ENCODE measurements at places on chromosomes 2 and 18.

DNA sequence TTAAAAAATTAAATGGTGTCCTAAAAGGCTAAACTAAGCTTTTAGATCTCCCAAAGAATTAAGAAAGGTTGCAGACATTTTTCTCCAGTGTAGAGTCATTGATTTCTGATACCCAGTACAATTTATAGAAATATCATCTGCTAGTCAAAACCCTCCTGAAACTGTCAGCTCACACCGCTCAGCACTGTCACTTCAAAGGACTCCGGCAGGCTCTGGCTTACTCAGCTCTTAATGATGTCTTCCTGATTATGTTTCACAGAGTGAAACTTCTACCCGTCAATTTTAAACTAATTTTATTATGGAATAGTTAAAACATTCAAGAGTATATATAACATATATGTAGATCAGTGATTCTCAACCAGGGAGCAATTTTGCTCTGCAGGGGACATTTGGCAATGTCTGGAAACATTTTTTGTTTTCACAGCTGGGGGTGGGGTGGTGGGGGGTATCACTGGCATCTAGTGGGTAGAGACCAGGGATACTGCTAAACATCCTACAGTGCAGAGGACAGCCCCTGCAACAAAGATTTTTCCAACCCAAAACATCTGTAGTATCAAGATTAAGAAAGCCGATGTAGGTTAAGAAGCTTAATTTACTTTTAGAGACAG lies 31.6 kb downstream of the CDK15 start:
- no peak for DNase-seq

DNA sequence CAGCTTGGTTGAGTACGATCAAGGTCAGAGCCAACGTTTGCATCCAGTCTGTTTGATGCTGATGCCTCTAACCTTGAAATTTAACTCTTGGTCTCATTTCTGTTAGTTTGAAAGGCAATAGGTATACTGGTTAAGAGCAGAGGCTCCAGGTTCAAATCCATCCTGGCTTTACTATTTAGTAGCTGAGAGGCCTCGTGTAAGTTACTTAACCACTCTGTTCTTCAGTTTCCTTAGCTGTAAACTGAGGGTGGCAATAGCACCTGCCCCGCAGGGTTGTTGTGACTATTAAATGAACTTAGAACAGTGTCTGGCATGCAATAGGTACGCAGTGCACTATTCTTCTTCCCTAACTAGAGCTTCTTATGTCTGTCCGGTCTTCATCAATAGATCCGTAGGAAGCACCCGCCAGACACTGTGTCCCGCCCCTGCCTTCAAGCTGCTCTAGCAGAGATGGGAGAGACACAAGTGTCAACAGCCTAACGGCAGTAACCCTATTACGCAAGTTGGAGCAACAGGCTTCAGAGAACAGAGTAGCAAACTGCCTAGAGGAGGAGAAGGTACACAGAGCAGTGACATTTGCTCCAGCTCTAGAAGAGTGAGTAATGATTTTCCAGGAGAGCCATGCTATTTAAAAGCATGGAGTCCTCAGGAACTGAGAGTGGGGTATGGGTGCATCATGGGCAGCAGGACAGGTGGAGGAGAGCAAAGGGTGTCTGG lies 62.7 kb upstream of the ST3GAL5 start:
- no peak for DNase-seq

- DNase-seq: no peak
Observed at GRCh38 chr18:57759650-57760049, 43.5 kb downstream of the ATP8B1 start.

DNA sequence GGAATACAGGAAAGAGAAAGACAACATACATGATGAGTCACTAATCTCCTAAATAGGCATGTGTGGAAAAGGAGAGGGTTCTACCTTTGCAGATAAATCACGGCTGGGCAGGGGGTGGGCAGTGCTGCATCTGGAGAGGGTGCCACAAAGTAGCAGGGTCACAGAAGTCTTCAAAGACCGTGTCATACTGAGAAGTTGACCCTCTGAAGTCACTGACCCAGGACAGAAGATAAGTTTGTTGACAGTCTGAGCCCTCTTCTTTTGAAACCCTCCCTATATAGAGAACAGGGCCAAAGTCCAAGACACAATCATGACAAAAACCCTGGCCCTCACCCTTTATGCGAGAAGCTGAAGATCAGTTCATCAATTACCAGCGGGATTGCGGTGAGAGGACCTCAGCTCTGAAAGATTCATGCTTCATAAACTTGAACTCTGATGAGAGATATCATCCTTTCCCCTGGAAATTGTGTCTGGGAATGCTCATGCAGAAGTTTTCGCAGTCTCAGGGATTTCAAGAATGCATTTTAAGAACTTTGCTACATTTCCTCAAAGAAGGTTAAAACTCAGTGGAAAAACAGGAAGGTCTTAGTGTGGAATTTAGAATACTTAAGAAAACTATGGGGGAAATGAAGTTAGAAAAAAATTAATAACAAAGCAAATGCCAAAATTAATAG lies 129.5 kb downstream of the FAM124B start:
- DNase-seq: no peak

DNA sequence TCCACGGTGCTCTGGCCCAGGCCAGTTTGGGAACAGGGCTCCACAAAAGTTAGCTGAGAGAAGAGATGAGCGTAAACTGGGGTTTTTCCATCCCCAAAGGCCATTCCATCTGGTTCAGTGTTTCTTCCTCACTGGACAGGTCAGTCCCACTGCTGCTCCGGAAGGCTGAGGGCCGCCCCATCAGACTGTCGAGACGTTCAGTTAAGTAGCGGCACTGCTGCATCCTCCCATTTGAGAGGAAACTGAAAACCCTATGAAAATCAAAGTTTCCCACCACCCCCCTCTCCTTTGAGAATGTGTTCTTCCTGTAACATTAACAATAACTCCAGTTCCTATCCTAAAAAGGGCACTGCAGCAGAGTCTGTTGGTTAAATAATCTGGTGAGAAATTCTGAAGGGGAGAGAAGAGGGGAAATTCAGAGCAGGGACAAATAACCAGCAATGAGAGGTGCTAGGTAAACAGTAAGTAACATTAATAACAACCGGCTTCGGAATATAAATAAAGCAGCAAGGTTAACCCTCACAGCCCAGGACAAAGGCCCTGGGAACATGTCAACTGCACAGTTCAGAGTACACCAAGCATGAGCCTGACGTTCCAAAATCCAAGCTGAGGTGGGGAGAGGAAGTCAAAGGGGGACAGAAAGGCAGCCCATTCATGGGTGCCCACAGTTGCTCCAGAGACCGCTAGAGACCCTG lies 55.4 kb downstream of the UXS1 start:
- DNase-seq: no peak

DNA sequence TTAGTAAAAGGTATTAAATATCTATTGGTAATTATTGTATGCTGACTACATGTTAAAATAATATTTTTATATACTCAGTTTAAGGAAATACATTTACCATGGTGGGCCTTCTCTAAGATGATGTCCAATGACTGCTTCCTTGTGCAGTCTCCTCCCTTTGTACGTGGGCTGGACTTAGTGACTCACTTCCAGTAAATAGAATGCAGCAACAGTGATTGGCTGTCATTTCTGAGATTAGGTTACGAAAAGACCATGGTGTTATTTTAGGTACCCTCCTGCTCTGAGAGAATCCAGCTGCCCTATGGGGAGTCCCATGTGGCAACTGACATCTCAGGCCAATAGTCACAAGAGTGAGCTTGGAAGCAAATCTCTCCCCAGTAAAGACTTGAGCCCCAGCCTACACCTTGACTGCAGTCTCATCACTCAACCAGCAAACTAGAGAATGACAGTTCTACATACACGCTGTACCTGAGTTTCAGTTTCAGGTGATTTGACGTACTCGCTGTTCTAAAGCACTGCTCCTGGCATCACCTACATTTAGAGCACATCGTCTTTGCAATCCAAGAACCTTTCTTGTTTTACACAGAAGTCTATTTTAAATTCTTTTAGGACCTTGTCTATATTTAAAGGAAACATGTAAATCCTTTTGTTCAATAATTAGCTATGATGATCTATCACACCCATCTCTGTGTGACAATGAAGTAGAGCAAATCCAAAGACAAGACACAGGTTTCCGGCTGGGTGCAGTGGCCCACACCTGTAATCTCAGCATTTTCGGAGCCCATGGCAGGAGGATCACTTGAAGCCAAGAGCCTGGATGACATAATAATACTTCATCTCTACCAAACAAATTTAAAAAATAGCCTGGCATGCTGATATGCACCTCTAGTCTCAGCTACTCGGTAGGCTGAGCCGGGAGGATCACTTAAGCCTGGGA lies 87.2 kb downstream of the COBLL1 start:
- no peak for DNase-seq

GRCh38 chr2:185372188-185372587 lies 366.4 kb upstream of the FSIP2 start:
- no peak for DNase-seq
